ENCODE measurements at places on chromosomes 11 and 22.

- DNase-seq = no peak
These were observed 1358.7 kb downstream of the LRRC4C start for GRCh38 chr11:40100781-40101180.

DNA sequence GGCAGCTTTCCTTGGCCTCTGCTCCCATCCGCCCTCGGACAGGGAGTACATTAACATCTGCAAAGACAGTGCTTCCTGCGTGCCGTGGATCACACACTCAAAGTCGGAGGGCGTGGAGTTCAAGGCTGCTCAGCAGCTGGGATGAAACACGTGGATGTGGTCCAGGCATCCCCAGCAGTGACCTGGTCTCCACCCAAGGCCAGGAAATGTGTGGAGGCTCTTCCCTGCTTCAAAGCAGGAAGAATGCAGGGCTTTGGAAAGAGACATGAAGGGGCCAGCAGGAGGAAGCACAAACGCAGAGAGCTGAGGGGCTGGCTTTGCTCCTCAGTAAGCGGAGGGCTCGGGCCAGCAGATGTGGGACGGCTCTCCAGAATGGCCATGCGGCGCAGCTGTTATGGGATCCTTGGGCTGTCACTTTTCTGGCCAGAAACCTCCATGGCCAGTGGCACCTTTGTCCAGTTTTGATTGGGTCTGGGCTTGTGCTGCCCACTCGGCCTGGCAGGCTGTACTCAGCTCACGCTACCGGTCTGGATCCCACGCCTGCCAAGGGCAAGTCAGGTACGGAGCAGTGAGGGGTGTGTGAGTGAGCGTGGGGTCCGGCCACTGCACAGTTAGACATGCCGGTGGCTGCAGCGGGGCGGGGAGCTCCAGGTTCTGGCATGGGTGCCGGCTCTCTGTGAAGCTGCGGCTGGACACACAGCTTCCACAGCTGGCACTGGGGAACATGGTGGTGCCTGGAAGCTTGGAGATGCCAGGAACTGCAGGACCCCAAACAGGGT is 438.0 kb downstream of the TBC1D22A start:
- no peak for DNase-seq

DNA sequence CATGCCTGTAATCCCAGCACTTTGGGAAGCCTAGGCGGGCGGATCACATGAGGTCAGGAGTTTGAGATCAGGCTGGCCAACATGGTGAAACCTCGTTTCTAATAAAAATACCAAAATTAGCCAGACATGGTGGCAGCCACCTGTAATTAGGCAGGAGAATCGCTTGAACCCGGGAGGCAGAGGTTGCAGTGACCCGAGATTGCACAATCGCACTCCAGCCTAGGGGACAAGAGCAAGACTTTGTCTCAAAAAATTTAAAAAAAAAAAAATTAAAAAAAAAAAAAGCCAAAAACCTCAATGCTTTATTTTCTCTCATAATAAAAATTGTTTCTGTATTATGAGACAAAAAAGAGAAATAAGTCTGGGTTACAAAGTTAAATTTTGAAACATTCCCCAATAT is 54.2 kb downstream of the RDX start:
- no peak for DNase-seq

DNA sequence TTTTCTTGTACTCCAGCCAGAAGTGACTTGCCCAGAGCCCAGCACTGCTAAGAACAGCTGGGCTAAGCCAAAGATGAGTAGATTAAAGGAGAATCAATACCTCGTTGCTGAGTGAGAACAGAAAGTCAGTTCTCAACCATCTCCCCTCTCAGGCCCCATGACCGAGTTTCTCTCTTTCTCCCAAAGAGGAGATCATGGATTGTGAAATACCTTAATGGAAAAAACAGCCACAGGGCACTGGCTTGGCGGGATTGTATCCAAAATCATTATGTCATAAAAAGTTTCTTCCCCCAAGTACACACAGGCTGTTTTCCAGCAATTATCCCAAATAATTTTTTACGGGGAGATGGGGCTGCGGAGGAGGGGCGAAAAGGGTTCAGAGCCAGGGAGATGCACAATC is 111.8 kb upstream of the TMEM45B start:
- no peak for DNase-seq

- no peak for DNase-seq
These were observed 17.2 kb upstream of the CTSD start for GRCh38 chr11:1780700-1781592.

DNA sequence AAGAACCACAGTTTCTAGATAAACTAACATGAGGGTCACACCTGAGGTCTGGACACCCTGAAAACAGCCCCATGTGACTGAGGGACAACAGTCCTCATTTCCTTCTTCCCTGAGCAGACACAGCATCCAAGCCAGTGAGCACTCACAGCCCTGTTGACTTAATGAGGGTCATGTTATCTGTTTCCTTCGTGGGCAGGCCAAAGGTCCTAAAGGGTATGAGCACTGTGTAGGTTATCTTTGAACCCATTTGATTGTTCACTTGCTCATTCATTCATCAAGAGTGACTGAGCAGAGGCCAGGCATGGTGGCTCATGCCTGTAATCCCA is 170.7 kb upstream of the B3GAT1 start:
- DNase-seq = no peak
